ENCODE measurements at places on chromosomes 13 and 19.

GRCh38 chr13:42334329-42334706 lies 62.4 kb downstream of the AKAP11 start:
- no peak for DNase-seq

GRCh38 chr13:38002606-38003005 lies 133.0 kb upstream of the TRPC4 start:
- no peak for DNase-seq

GRCh38 chr19:46722004-46722380 lies 5.1 kb upstream of the PRKD2 start:
- DNase-seq = peak; percentile 37

- no peak for DNase-seq
Observed at GRCh38 chr13:62629618-62630017, 1214.0 kb upstream of the PCDH20 start.

DNA sequence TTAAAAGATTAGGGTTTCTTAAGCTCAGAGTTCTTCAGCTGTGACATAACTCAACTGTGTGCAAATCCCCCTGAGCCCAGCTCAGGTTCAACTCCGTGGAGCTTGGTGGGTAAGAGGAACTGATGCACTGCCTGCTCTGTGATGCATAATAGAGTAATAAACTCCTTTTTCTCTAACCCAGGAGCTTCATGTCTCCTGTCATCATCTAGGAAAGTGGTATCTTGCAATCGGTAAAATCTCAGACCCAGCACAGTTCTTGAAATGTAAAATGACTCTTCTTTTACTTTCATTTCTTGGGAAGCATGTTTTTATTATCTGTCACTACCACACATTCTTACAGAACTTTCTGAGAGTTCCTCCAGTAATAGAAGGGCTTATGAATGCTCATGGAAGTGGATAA lies 123.8 kb upstream of the PCDH9 start:
- no peak for DNase-seq

All from Right ventricle myocardium superior (tissue), 1 donor.